Activated CD4-positive, alpha-beta T cell treated with anti-CD3 and anti-CD28 coated beads, Interleukin-2, amount 10 ng/mL, durations not matched to agents 24 days and 14 days (primary cell): ENCODE measurements at places on chromosomes 6 and 20.

DNA sequence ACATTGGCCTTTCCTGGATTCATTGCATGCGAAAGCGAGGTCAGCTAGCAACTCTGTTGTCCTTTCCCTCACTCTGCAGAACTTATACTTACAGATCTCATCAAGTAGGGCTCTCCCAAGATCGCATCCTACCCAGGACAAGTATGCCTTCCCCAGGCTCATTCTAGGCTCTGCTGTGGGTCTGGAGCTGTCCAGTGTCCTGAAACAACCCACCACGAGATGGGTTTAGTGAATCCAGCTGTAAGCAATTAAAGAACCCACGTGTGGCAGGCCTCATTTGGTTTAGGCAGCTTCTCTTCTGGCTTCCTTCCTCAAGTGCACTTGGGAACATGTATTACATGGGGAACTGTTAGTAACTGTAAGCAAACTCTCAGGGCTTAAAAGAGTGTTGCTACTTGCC lies 406.5 kb upstream of the CHD6 start:
- DNase-seq: peak; percentile 55

GRCh38 chr20:23459461-23460150 lies 6.9 kb upstream of the CST11 start:
- DNase-seq: no peak

DNA sequence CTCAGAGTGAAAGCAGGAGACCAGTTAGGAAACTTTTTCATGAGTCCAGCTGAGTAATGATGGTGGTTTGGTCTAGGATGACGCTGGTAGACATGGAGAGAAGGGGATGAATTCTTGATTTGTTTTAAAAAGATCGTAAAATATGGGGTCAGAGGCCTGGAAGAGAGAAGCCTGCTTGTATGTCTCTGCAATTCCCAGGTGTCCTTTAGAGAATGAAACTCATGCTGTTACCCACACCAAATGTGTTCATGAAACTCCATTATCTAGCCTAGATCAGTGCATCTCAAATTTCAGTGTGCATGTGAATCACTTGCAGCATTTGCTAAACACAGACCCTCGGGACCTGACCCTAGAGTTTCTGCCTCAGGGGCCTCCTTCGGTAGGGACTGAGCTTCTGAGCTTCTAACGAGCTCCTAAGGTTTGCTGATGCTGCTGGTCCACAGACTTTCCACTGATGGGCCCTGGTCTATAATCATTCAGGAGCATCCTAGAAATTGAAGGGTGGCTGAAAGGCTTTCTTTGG lies 302.0 kb upstream of the PLCB4 start:
- DNase-seq: no peak

- no peak for DNase-seq
Measured at GRCh38 chr6:43093436-43094289, 17.5 kb downstream of the PTK7 start.

DNA sequence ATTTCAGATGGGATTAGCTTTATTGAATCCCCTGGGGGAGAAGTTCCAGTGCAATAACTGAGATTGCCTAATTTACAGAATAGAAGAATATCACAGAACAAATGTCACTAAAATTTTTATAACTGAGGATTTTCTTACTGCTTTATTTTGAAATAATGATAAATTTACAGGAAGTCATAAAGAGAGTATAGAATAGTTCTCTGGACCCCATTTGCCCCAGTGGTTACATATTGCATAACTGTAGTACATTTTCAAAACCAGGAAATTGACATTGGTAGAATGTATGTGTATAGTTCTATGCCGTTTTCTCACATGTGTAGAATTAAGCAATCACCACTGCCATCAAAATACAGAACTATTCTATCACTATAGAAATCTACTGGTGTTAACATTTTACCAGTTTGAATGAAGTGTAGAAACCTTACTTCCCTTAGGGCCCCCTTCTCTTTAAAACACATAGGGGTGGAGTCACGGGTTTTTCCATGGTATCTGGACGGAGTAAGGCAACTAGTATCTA lies 18.3 kb downstream of the KIF6 start:
- no peak for DNase-seq

DNA sequence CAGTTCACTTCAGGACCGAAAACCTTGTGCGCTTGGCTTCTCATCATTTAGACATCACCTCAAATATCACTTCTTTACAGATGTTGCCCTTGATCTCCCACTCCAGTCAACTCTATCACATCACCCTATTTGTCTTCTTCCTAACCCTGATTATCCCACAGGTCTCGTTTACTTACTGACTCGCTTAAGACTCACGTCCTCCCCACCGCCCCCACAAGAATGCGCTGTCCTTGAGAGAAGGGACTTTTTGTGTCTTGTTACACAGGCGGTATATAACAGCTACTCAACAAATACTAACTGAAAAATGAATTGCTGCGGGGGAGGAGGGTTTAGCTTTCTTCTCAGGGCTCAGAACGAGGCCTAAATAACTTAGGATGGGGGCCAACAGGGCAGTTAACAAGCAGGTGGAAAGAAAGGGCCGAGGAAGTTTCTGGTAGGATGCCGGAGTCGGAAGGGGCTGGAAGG lies 527 bp downstream of the TOMM34 start:
- DNase-seq: peak; percentile 83

GRCh38 chr20:56765172-56766073 lies 136.3 kb downstream of the TFAP2C start:
- no peak for DNase-seq

- DNase-seq: no peak
Measured at GRCh38 chr6:79440598-79440997, 96.6 kb downstream of the LCA5 start.

GRCh38 chr20:36856691-36857635 lies 19.0 kb upstream of the TLDC2 start:
- peak; percentile 89 for DNase-seq

DNA sequence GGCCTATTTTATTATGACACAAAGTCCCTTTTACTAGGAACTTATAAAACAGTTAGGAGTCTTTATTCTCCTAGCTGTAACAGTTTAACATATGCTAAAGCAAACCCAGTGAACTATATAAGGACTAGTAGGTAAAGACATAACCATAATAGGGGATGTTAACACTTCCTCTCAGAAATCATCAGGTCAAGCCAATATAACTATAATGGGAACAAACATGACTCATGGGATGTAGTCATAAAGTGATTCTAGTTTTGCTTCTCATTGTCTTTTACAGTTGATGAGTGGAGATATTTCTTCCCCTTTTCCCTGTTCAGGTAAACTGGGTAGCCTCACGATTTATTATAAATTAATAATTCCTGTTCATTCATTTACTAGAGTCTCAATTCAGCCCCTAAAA lies 9.7 kb downstream of the PTCHD4 start:
- DNase-seq: no peak

GRCh38 chr20:48797275-48797825 lies 30.4 kb downstream of the PREX1 start:
- no peak for DNase-seq

DNA sequence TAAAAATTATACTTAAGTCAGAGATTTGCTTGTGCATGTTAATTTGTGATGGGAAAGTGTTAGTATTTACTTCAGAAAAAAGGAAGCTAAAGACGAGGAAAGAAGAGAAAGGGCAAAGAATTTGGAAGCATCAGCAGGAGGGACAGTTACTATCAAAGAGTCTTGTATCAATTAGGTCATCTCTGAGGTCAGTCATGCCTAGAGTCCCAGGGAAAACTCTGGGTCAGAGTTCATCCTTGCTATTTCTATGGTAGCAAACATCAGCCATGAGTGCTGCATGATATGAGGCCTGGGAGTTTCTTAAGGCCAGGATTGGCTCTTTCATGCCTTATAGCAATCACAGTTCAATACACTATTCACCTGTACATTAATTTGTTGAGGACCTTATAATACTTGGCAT lies 292.9 kb downstream of the FARS2 start:
- DNase-seq: no peak

DNA sequence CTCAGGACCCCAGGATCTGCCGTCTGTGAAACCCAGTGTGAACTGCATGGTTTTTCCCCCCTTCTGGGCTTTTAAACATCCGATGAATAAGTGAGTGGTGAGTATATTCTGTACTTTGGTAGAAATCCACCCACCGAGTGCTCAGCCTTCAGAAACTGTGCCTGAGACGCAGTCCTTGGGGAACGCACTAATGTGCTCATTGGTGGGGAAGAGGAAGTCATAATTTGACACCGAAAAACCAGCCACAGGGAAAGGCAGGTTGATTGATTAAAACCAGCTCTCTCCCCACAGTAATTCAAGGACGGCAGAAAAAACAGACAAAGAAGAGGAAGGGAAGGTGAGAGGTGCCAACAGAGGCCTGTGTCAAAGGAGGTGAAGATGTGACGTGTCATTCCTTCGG lies 21.7 kb downstream of the EDN3 start:
- no peak for DNase-seq
